ENCODE measurements at places on chromosomes 5 and 9. TPM values are rescaled to one million over a fixed set of nuclear protein-coding genes. Genes with fewer than 3 reads are reported as not detected.

SPATA31E1 gene
- not detected for total RNA-seq

KIF20A gene
- 55.7 TPM for total RNA-seq

MRRF gene
- total RNA-seq: 29.2 TPM

JADE2 gene
- 72.7 TPM for total RNA-seq

OLFM1 gene
- total RNA-seq: not detected

EMB gene
- total RNA-seq: 181 TPM

SLC45A2 gene
- total RNA-seq: 0.23 TPM

PCDHAC2 gene
- total RNA-seq: not detected

EGFLAM gene
- total RNA-seq: not detected

GLRA1 gene
- not detected for total RNA-seq

ARL14EPL gene
- not detected for total RNA-seq

SLC6A3 gene
- total RNA-seq: not detected

RNF44 gene
- 143 TPM for total RNA-seq

SPINK13 gene
- not detected for total RNA-seq

PAPPA gene
- not detected for total RNA-seq

GALNT10 gene
- total RNA-seq: 40.4 TPM

PCDHGB1 gene
- total RNA-seq: 0.13 TPM

GDF9 gene
- total RNA-seq: 1.2 TPM

STKLD1 gene
- total RNA-seq: 0.71 TPM

IRX2 gene
- total RNA-seq: not detected

TMEM38B gene
- 9.2 TPM for total RNA-seq

PCDHA2 gene
- total RNA-seq: not detected

RANBP17 gene
- not detected for total RNA-seq

PCDHA1 gene
- not detected for total RNA-seq

PCDHGA7 gene
- 0.08 TPM for total RNA-seq

SPINK7 gene
- total RNA-seq: not detected

DBN1 gene
- total RNA-seq: 4.9 TPM

ZFR gene
- total RNA-seq: 45.1 TPM

DND1 gene
- total RNA-seq: 2.2 TPM

IRX4 gene
- not detected for total RNA-seq

GKAP1 gene
- 4.3 TPM for total RNA-seq

C7 gene
- total RNA-seq: not detected

ZFP2 gene
- total RNA-seq: 0.15 TPM

ORM2 gene
- total RNA-seq: not detected

EQTN gene
- total RNA-seq: not detected

GHR gene
- not detected for total RNA-seq

PAXX gene
- total RNA-seq: 64.4 TPM

VLDLR gene
- total RNA-seq: 17.5 TPM
